DMS79 (cell line): ENCODE measurements at places on chromosomes 16 and 17.

DNA sequence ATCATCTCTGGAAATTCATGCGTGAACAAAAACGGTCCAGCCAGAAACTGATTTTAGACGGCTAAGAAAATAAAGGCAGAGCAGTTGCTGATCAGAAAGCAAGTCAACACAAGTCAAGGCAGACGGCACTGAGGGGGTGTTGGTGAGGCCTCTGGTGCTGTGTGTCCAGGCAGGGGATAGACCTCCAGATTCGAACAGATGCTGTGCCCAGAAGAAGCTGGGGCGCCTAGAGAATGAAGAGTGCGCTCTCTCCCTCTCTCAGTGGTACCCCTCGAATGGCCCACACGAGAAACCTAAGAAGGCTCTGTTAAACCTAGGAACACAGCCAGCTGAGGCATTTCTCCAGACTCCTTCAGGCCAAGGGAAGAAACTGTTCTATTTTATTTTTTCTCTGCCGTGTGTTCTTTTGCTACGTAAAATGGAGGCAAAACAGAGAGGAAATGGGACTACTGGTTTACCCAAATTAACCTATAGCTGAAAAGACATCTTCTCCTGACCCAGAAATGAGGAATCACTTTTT is 178.3 kb downstream of the PMP22 start:
- DNase-seq: no peak

DNA sequence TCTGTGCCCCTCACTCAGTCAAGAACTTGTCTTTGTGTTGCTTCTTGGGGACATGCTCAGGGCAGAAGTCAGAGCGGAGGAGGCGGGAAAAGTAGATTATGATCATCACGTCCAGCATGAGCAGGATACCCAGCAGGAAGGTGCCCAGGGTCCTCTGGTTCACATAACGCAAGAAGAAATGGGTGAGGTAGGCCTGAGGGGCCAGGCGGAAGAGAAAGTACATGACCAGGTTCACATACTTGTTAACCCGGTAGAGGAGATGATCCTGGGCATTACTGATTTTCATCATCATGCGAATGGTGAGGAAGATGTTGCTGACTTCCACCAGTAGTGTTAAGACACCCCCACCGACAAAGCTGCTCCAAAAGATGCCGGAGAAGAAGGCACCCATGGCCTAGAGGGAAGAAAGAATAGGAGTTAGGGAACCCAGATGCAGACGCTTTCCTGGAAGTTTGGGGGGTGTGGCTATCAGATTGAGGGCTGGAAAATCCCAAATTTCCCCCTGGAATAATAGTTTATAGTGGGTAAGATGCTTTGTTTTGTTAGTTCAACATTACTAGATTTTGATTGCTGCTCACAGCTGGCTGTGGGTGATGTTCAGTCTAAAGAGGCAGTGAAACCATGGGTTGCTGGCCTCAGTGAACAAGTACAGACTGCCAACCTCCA is 1.4 kb downstream of the TLCD1 start:
- DNase-seq: no peak

- no peak for DNase-seq
Measured at GRCh38 chr17:75102385-75102821, 7.4 kb upstream of the ARMC7 start.

DNA sequence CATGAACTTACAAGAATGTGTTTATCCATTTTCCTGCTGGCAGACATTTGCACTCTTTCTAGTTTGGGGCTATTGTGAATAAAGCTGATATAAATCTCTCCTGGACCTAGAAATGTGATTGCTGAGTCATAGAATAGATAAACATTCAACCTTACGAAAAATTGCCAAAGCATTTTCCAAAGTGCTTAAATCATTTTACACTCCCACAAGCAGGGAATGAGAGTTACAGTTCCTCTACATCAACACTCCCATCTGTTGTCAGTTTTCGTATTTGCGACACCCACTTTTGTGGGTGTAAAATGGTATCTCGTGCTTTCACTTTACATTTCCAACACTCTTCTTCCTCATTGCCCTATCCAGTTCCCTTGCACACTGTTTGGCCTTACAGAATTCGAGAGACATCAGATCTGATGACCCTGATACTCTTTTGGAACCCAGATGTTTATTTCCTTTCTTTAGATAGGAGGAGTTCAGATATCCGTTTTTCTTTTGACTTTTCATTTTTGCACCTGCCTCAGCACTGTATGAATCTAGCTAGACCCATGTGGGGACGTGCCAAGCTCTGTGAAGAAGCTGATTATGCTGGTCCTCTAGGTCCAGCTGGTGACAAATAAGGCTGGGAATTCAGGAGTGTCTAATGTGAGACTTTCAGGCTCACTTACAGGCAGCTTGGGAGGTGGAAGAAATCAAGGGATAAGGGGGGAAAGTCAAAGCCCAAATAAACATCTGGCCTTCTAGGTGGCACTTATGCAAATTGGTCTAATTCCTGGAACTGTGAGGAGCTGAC is 14.0 kb downstream of the SOX9 start:
- DNase-seq: no peak

DNA sequence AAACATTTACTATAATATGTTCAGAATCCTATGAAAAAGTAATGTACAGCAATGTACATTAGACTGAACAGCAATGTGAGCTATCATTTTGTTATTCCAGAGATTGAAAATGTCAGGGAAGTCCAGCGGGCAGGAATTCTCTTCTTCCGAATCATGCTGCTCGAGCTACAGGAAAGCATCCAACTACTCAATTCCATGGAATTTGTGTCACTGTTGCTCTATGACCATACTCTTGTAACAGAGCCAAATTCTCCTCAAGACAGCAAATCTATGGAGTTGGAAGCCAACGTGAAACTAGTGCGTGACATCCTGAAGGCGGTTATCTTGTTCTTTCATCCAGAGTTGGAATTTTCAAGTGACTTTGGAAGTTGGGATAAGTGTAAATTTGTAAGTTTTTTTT is 24.8 kb upstream of the NSRP1 start:
- DNase-seq: no peak

- no peak for DNase-seq
Measured at GRCh38 chr16:10981697-10982216, 37.4 kb downstream of the CLEC16A start.

DNA sequence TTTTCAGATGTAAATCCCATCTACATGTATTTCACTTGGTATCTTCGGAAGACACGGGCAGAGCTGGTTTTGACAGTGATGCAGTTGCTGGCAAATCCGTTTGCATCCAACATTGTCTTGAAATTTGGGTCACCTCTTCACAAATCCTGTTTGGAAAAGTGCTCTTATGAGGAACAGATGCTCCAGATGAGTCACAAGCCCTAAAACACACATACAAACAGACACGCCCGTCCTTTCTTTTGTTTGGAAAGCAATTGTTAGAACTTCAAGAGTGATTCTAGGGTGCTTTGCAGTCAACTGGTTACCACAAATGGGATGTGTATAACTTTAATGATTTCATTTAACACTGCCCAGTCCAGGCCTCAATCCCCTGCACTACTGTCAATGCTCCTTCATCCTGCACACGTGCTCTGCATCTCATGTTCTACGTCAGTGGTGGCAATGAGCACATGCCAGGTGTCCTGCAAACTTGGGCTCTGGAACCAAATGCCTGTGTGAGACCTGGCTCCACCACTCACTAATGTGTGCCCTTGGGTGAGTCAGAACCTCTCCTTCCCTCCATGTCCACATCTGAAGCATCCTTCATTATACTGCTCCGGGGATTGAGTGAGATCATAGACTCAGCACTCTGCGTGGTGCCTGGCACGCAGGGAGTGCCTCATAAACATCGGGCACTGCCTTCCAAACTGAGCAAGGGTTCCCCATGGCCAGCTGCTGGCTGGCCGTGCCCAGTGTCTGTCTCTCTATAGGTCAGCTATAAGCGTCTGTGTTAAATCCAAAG is 19.3 kb upstream of the FOXF1 start:
- DNase-seq: peak; percentile 71

DNA sequence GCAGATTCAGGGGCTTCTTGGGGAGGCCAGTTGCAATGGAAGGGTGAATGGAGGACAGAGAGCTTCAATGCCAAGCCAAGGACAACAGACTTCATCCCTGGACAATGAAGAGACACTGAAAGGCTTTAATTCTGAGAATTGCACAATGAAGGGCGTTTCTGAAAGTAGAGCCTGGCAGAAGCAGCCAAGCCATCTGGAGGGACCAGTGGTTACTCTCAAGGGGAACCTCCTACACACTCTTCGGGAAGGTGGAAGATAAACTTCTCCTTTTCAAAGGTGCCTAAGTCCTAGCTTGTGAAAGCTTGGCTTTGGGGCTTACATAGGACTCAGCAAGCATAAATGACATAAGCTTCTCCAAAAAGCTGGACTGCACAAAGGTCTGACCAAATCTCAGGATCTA is 6.2 kb upstream of the CES1 start:
- DNase-seq: no peak

GRCh38 chr17:62704381-62704971 is 77.0 kb downstream of the MRC2 start:
- DNase-seq: no peak

GRCh38 chr17:14389681-14390080 is 88.8 kb downstream of the HS3ST3B1 start:
- DNase-seq: no peak

DNA sequence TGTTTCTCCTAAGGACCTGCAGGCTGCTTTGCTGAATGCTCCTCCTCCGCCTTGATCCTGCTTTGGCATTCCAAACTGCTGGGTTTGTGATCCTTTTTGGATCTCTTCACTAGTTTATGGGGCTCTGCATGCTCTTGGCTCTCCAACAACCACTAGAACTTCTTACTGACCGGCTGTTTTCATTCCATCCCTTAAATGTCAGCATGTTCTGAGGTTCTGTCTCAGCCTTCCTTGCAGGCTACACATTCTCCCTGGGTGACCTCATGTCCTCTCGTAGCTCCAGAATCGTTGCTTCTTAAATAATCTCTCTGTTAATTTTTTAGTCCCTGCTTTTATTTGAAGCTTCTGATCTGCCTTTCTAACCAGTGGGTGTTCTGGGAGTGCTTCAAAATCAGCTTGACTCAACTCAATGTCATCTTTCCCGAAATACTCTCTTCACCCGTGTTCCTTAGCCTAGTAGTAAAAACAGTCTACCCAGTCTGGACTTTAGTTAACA is 119.0 kb upstream of the HS3ST2 start:
- DNase-seq: no peak

DNA sequence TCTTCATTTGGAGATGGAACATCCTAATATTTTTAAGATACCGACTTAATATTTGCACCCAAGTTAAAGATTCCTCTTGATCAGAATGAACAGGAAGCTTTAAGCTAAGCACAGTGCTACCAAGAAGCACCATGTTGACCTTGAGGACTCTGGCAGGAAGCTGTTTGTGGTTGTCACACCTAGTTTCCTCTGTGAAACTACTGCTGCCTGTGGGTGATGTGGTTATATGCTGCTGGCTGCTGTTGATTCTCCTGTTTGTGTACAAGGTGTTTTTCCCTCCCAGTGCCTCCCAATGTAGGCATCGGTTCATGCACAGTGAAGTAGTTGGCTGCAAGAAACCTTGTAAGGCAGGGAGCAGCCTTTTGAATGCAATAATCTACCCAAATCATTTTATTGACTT is 23.4 kb downstream of the RBL2 start:
- peak; percentile 10 for DNase-seq

GRCh38 chr17:6755731-6756184 is at the start of gene XAF1:
TSS of gene XAF1 (plus strand) at chr17:6756046. CDS start at chr17:6756079, 33 bp downstream.
- DNase-seq: no peak

DNA sequence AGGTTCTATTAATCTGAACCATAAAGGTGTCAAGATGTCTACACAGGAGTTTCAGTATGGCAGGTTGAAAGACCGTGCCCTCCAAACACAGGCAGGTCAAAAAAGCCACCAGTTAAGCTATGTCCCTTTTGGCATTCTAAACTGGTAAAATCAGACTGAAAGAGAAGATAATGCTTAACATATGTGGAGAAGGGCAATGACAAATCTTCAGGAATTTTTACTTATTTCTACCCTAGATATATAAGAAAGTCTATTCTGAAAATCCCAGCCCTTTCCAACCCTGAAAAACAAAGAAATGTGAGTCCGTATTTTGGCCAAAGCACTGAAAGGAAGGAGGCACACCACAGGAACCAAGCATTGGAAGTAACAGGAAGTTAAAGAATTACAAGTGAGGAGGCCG is 16.5 kb downstream of the AP1G1 start:
- no peak for DNase-seq

GRCh38 chr17:15651583-15652110 is 32.1 kb upstream of the FBXW10B start:
- peak; percentile 72 for DNase-seq

DNA sequence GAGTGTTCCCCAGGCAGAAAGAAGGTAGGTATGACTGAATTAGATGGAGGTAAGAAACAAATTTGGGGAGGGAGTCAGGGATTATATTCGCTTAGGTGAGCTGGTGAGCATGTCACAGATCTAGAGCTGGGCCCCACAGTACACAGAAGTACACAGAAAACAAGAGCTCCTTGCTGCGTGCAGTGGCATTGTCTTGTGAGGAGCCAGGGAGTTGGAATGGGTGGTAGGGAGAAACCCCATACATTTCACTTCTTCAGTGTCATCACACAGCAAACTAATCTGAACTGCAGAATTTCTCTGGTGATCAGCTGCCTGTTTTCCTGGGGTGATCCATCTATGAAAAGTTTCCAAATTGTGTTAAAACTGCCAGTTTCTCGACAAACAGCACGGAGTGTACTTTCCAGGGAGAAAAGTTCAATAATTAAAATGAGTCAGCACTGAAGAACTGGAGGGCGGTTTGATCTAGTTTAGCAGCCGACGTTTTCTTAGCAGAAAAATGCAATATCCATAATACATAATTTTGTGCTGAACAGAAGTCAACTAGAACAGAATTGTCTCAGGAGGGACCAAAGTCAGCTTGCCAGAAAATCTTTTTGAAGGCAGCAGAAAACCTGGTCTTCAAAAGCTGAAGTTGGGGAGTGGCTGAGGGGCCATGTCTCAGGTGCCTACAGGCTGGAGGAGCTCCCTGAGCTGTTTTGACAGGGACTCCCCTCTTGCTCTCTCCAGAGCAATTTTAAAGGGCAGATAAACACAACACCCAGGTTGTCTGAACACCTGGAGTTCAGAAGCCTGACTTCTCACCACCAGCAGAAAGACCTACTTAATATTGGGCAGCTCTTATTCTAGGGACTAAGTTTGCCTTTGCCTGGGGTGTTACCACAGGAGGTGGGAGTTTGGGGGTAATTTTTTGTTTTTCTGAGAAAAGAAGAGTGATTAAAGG is 448.6 kb downstream of the CA10 start:
- no peak for DNase-seq

DNA sequence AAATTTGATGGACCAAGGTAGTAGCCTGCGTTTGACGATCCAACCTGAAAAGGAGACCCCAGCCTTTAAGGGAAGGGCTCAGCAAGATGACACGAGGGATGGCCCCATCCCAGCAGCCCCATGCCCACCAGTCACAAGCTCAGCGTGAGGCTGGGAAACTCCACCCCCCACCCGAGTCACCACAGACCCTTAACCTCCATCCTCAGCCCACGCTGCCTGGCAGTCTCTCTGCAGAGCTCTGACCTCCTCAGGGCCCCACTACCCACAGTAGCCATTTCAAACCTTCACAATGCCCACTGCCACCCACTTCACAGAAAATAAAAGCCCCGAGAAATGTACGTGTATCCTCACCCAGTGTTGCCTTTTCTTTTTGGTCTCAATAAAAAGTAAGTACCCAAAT is 18.7 kb downstream of the USP36 start:
- DNase-seq: no peak

GRCh38 chr17:41483531-41483930 is 2.6 kb upstream of the KRT35 start:
- no peak for DNase-seq
